ENCODE measurements at places on chromosomes 2 and 18. TPM values are rescaled to one million over a fixed set of nuclear protein-coding genes. Genes with fewer than 3 reads are reported as not detected.

The KIF3C gene
- 1.8 TPM for total RNA-seq

The RND3 gene
- not detected for total RNA-seq

The IL1B gene
- 0.71 TPM for total RNA-seq

The ZRANB3 gene
- total RNA-seq, result 14.4 TPM

The OR6B2 gene
- total RNA-seq, result not detected

The ERICH2 gene
- not detected for total RNA-seq

The KDSR gene
- total RNA-seq, result 15.3 TPM

The KIF5C gene
- total RNA-seq, result 2.6 TPM

The SLC38A11 gene
- 2.6 TPM for total RNA-seq

The ANKRD30BL gene
- not detected for total RNA-seq

The SCN9A gene
- not detected for total RNA-seq

The COLEC11 gene
- not detected for total RNA-seq

GRCh38 chr2:132741754-132742153 lies 71.7 kb upstream of the LYPD1 start:
- DNase-seq, result no peak

GRCh38 chr2:201978986-201979385 lies 54.7 kb upstream of the FZD7 start:
- no peak for DNase-seq

DNA sequence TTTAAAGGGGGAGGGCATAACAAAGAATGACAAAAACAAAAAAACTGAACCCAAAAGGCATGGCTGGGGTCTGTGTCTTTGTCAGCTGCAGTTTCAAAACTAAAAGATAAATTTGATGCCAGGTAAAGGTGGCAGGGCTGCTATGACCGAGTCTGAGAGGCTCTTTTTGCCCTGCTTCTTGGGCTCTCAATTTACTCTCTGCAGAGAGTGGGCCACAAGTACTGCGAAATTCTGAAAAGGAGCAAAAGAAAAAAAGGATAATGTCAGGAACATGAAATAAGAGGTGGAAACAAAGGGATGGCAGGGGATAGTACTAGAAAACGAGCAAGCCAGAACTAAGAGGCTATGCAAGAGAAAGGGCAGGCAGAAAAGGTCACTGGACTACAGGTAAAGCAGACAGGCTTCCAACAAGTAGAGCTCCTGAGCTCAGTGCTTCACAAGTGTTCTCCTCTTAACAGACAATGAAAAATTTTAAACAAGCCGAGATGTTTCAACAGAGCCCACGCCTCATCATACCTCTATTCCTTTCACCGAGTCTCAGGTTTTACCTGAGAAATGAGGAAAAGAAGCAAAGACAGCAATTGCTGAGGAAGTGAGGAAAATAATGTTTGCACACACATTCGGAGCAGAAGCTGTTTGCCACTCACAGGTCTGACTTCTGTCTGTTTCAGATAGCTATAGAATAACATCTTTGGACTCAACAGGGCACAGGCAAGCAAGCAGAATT lies 7.3 kb downstream of the IRS1 start:
- no peak for DNase-seq

DNA sequence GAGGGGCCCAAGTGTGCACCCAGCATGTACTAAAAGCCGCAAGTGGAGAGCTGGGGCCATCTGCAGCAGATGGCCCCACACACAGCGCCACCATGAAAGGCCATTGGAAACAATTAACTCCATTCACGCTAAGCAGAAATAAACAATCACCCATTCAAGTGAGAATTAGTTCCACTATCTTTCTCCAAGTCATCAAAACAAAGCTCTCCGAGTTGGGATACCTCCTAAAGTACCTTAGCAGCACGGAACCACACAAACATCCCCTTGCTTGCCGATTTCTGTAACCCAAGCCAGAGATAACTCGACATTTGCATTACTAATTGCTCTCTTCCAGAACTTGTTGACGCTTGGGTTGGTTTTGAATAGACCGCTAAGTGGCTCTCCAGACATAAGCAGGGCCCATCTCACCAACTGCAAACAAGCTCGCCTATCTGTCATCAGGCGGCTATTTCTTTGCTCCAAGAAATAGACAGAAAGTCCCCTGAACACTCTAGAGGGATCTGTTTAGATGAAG lies 840.6 kb upstream of the SALL3 start:
- DNase-seq, result no peak

DNA sequence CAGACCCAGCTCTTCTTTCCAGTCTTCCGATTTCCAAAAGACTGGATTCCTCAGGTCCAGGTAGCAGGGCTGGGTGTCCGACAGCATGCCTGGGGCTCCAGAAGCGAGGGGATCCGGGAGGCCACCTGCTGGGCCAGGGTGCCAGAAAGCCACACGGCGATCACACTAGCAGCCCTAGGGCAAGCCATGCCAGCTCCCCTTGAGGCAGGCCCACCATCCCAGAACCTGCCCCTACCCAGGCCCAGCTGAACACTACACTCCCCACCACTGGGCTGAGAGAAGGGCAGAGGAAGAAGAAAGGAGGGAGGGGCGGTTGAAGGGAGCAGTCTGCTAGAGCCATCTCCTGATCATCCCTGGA lies 163.1 kb downstream of the TNS1 start:
- DNase-seq, result no peak

DNA sequence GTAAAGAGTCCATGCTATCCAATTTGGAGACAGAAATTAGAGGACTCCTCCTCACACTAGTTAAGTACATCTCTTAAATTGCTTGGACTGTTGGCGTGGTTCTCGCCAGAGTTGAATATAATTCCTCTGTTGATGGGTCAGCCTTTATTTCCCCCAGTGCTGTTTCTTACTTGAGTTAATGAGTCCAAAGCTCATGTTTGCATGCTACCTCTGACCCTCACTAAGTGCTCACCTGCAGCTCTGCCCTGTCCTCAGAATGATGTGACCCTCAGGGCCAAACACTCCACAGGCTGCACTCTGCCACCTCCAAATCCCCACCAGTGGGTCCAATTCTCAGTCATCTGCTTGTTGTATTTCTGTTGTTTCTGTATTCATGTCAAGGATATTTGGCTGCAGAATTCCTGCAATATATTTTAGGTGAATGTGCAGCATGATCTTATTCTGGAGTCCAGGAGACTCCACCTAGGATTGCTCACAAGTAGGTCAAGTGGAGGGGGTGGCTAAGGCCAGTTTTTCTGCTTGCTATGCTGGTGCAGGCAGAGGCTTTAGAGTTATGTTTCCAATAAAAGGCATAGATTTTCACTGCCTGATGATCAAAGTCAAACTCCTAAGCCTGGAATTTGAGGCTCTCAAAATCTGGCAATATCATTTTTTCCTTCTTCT lies 37.8 kb downstream of the RDH14 start:
- no peak for DNase-seq

GRCh38 chr2:192245329-192245728 lies 50.6 kb upstream of the TMEFF2 start:
- no peak for DNase-seq

DNA sequence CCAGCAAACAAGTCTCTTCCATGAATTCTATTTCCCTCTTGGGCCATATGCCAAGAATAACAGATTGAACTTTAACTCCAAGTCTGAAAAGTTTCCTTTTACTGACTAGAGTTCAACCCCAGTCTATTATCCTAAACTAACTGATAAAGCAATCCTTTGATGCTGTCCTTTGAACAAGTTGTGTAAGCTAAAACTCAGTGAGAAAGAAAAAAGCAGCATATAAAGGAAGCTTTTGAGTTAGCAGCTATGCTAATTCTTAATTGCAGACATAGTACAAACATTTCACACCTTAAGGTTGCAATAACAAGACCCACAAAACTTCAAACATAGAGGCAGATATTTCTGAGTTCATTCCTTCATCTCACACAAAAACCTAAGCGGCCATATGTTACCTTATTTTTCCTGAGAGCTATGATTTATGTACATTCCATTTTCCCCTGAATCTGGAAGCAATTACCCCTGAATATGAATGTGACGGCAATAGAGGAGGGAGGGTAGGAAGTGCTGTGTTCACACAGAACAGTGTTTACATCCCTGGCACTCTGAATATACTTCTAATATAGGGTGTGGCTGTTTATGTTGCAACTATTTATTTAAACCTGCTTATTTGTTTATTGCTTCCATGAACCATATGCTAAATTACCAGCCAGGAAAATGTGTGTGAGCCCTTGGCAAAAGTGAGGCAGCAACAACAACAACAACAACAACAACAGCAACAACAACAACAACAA lies 180.6 kb downstream of the IRS1 start:
- no peak for DNase-seq

All from activated B cell treated with CpG ODN at 0.5 μM for 24 hours (primary cell).